ENCODE measurements at places on chromosomes 12 and 14. TPM values are rescaled to one million over a fixed set of nuclear protein-coding genes. Genes with fewer than 3 reads are reported as not detected.

- DNase-seq, result no peak
Measured at GRCh38 chr14:95446470-95446869, 70.0 kb downstream of the SYNE3 start.

GRCh38 chr14:52802597-52802996 lies 11.2 kb upstream of the GNPNAT1 start:
- no peak for DNase-seq

DNA sequence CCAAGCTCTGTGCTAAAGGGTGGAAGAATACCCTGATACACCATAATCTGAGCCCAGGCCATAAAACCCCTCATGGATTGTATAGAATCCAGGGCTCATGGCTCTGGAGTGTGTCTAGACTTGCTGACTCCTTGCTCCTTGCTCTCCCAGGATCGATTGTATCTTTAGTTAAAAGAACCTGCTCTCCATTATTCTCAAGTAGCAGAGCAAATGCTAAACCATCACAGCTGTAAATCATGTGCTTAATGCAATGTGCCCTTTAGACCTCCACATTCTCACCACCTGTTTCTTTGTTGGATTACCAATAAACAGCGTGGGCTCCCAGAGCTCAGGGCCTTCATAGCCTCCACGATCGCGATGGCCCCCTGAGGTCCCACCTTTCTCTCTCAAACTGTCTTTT lies 411.6 kb upstream of the FBXO33 start:
- no peak for DNase-seq

Gene KRT73
- not detected for total RNA-seq

GRCh38 chr14:104774453-104775072 lies 21.0 kb downstream of the AKT1 start:
- no peak for DNase-seq

Gene SYNE3
- 4.5 TPM for total RNA-seq

GRCh38 chr12:50894241-50894640 lies 51.5 kb downstream of the TMPRSS12 start:
- DNase-seq, result no peak

DNA sequence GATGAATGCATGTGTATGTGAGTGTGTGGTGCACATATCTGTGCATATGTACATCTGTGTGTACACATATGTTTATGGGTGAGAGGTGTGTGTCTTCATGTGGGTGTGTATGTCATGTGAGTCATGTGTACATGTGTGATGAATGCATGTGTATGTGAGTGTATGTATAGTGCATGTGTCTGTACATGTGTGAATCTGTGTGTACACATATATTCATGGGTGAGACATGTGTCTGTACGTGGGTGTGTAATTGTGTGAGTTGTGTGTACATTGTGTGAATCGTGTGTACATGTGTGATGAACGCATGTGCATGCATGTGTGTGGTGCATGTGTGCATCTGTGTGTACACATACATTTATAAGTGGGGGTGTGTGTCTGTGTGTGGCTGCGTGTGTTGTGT lies 146.9 kb upstream of the TMEM132C start:
- no peak for DNase-seq

DNA sequence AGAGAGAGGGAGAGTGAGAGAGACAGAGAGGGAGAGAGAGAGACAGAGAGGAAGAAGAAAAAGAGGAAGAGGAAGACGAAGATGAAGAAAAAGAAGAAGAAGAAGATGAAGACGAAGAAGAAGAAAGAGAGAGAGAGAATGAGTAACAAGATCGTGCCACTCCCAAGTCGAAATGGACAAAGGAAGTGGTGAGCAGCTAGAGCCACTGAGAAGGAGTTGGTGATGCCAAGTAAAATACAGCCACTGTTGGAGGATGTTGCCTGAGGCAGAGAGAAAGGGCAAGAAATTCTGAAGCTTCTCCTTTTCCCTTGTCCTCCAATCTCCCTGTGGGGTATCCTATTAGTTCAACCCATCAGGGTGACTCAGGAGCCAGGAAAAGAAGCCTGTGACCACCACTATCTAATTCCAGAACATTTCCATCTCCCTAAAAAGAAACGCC lies 12.5 kb upstream of the ANAPC5 start:
- no peak for DNase-seq

DNA sequence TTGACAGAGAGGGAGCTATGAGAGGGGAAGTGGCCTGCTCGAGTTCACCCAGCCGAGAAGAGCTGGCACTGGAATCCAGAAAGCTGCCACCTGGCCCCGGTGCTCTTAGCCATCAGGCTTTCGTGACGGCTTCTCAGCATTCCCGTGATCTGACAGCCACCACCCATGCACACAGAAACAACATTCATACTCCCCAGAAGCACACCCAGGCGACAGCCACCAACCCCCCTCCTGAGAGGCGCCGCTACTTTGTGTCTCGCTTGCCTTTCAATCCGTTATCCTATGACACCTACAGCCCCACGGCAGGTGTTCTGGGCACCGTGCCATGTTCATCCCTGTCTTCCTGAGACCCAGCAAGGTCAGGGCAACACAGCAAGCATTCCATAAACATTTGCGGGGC lies 31.4 kb downstream of the PSMC1 start:
- no peak for DNase-seq

GRCh38 chr12:110270125-110270962 lies 10.7 kb upstream of the ATP2A2 start:
- no peak for DNase-seq
